ENCODE measurements at places on chromosomes 3 and 15.

DNA sequence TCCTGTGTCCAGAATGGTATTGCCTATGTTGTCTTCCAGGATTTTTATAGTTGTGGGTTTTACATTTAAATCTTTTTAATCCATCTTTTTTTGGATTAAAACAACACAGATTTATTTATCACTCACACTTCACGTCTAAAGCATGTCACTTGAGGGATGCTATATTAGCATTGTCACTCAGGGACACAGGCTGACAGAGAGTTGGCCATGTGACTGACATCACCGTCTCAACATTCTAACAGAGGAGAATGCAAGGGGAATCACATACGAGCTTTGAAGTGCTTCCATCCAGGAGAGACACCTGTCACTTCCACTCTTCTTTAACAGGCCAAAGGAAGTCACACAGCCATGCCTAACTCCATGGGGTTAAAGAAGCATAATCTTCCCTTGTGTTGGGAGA, 204.6 kb upstream of the AZI2 start:
- DNase-seq, result no peak

GRCh38 chr3:128763967-128764366, 38.0 kb downstream of the RAB7A start:
- DNase-seq, result no peak

DNA sequence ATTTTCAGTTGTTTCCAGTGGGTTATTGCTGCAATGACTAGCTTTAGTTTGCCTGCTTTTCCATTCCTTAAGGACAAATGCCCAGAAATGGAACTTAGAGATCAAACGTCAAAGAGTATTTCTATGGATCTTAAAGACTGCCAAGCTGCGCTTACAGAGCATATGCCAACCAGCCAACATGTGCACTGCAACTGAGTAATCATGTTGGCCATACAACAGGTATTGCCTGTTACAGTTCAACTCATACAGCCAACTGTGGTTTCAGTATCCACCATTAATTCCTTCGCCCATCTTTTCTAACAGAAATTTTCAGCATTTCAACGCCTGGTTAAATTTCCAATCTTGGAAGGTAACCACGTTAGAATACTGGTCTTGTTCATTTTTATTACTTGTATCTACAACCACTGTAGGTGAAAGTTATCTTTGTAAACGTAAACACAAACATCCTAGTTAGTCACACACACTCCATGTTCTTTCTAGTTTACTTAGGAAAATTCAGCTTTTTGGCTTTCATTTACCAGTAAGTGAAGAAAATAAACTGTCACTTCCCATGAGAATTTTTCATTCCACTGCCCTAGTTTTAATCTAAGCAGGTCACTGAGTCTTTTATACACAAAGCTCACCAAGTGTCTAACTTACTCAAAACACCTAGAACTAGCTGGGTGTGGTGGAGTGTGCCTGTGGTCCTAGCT, 3.9 kb downstream of the RPL32 start:
- DNase-seq, result no peak

DNA sequence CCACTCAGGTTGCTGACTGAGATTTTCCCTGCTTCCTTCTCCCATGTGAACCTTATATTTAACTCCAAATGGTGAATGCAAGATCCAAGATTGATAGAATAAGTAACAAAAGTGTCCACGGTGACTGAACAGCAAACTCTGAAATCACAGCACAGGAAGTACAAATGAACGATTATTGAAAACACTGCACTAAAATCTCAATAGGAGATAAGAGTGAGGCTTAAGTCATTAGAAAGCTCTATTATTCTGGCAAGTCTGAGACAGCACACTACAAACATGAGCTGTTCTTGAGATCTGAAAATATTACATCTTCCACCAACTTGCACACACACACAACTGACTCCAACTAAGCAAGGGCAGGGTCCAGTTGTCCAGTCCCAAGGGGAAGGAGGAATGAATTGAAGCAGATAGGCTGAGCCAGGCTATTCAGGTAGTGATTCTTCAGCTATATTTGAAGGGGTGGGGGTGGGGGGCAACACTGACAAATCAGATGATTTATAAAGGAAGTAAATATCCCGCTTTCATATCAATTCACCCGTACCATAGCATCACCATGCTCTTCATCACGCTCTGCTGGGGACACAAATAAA, 2.9 kb downstream of the ZNF385D start:
- no peak for DNase-seq

GRCh38 chr3:131716943-131717342, 214.2 kb upstream of the MRPL3 start:
- DNase-seq, result no peak

GRCh38 chr3:190877925-190878324, 15.4 kb upstream of the GMNC start:
- DNase-seq, result no peak

DNA sequence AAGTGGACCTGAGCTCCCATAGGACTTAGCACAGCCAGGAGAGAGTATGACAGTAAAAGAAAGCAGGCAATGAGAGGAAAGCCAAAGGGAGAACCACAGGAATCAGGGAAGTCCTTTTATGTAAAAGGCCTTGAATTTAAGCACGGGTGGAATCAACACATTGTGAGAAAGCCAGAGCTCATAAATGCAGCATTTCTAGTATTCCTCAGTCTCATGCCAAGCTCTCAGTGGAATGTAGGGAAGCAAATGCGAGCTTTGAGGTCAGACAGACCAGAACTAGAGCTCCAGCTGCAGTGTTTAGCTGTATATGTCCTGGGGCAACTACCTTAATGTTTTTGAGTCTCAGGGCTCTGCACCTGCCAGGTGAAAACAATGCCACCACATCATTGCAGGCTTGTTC, 132.1 kb upstream of the TRIM42 start:
- no peak for DNase-seq

- no peak for DNase-seq
Observed at GRCh38 chr3:36580716-36581115, 183.6 kb downstream of the DCLK3 start.

GRCh38 chr3:168707900-168708299, 612.2 kb upstream of the GOLIM4 start:
- no peak for DNase-seq

DNA sequence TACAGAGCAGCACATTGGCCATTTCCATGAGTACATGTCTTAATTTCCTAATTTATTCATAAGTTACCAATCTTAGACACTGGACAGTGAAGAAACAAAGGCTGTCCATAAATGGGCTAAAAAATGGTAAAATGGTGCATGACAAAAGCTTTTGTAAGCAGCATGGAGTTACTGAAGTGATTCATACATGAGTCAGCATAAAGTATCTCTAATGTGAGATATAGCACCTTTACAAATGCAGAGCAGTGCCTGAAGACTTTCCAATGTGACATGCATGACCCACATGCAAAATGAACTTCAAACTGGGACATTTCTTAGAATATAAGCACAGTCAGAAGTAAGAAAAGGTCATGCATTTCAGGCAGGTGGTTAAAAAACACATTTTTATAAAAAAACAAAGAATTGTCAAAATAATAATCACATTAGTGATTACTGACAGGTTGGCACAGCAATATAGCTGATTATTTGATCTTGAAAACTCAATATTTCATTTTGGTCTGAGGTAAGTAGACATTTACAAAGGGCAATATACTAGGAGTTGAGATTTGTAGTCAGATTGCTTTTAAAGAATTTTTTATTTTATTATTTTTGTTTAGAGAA, 299.3 kb downstream of the PLCL2 start:
- DNase-seq, result peak; percentile 48

DNA sequence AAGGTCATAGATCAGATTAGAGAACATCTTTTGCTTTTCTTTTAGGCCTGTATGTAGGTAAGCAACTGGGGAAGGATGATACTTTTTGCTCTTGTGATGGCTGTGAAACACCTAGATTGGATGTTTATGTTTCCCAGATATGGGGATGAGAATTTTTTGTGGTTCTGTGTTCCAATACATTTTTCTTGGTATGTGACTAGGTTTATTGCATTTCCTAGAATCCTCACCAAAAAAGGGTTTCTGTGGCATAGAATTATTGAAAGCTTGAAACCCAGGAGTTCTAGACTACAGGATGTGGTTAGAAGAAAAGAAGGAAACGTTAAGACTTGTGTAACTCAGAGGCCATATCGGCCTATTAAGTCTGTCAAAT, 25.8 kb downstream of the OXNAD1 start:
- peak; percentile 6 for DNase-seq

DNA sequence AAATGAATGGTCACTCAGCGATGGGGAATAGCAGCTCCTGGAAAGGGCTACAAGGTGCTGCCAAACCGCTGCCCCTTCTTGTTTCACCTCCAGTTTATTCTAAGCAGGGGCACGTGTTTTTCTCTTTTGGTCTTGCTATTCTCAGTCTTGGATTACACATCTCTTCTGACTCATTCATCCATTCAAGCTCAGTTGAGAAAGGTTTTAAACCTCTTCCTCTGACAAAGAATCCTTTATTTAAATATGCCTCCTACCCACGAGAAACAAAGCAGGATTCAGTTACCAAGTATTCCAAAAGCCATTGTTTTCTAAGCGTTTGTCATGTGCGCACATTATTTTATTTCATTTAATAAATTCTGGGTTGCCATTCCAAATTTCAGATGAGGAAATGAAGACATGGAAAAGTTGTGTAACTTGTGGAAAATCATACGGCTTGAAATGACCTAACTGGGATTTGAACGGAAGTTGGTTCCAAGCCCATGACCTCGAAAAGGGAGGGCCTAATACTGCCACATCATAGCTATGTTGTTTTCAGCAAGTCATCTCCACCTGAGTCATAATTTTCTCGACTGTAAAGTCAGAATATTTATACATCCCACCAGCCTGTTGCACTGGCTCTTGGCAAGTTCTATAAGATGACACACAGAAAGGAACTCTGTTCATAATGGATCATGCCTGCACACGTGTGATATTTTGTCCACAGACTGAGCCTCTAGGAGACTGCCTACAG, 292.0 kb upstream of the SLCO3A1 start:
- DNase-seq, result peak; percentile 98

GRCh38 chr3:176046703-176047102, 1150.6 kb downstream of the TBL1XR1 start:
- DNase-seq, result no peak

GRCh38 chr3:144966560-144966959, 994.9 kb downstream of the DIPK2A start:
- no peak for DNase-seq

- DNase-seq, result no peak
Observed at GRCh38 chr3:156172536-156172935, 52.2 kb downstream of the KCNAB1 start.

GRCh38 chr3:139745831-139746230, 68.1 kb upstream of the NMNAT3 start:
- peak; percentile 58 for DNase-seq

DNA sequence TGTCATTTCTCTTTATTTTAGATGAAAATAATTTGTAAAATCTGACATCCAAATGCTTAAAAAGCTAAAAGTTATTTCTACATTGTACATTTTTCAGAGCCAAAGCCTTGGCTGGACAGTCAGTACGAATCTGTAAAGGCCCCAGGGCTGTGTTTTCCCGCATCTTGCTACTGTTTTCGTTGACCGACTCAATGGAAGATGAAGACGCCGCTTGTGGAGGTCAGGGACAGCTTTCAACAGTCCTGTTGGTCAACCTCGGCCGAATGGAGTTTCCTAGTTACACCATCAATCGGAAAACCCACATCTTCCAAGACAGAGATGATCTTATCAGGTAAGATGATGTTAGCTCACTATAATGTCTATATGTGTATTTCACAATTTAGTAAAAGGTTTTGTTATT, 10.0 kb downstream of the FAN1 start:
- DNase-seq, result no peak

DNA sequence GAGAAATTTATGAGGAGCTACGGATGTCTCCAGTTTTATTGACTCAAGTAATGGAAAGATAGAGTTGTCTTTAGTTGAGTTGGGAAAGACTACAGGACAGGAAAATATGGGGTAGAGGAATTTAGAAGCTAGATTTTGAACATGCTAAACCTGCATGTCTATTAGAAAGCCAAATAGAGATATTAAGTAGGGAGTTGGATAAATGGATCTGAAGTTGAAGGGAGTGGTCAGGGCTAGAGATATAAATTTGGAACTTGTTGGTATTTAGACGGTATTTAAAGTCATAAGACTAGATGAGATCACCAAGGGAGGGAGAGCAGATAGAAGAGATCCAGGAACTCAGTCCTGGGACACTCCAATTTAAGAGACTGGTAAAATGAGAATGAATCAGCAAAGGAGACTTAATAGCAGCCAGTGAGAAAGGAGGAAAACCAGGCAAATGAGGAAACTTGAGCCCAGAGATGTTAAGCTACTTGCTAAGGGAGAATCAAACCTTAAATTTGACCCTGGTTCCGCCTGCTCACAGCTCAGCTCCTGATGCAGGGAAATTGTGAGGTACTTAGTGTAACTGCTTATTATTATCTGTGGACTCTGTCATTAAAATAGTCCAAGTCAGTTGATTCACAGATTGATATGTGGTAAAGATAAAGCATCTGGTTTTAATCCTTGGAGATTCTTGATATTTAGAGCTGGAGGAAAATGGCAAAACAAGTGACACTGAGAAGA, 35.8 kb downstream of the ABI3BP start:
- DNase-seq, result no peak

- DNase-seq, result no peak
Observed at GRCh38 chr3:172061724-172062184, 22.4 kb downstream of the FNDC3B start.

DNA sequence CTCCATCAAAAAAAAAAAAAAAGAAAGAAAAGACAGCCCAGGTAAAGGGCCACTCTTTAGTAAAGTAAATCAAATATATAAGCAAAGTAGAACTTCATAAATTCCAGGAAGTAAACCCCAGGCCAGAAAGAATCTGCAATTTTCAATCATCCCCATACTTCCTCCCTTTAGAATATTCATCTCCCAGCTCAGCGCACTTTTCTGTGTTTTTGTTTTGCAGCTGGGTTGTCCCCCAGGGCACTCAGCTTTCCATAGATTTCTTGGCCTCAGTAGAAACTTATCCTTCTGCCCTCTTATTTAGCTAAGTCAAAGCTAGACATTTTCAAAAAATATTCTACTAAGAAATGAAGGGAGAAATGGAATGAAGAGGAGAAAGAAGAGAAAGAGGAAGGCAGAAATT, 24.0 kb upstream of the SPRED1 start:
- no peak for DNase-seq

DNA sequence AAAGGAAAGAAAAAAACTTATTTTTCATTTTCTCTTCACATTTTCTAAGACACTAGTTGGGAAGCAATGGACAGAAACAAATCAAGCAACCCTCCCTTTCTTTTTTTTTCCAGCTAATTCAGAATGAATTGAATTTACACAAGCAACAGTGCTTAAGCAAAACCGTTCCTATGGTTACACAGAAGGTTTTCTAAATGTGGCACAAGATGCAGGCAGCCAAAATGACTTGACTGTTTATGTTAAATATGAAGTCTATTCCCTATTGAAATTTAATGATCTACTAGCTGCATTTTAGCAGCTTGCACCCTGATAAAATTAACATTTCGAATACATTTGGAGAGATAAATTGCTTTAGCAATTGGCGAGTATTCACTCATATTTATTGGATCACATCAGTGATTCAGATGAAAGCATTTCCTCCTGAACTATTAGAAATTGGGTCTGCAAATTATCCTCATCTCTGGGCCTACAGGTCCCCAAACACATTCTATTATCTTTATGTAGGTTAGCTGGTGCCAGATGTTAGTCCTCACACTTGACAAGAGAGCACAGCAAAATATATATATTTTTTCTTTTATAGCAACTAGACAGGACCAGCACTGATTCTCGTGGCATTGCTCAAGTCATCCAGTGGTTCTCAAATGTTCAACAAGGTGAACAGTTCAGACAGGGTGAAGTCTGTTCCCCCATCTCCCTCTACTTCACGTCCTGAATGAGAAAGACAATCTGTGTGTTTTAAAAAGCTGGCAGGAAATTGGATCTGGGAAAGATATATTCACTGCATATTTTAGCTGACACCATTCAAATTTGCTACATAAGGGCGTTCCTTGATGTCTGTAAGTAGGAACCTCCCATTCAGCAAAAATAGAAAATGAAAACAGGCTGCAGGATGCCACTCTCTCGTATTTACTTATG, 463.6 kb upstream of the KCNMB2 start:
- DNase-seq, result no peak
